ENCODE measurements at places on chromosomes 2 and 18. TPM values are rescaled to one million over a fixed set of nuclear protein-coding genes. Genes with fewer than 3 reads are reported as not detected.

DNA sequence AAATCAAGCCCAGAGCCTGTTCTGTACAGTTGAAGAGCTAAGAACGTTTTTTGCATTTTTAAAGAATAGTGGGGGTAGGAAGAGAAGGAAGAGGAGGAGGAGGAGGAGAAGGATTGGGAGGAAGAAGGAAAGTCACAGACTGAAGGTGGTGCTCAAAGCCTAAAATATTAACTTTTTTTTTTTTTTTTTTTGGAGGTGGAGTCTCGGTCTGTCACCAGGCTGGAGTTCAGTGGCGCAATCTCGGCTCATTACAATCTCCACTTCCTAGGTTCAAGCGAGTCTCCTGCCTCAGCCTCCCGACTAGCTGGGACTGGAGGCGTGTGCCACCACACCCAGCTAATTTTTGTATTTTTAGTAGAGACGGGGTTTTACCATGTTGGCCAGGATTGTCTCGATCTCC lies 18.3 kb upstream of the KLHL29 start:
- no peak for DNase-seq

- no peak for DNase-seq
Observed at GRCh38 chr2:62844311-62845090, 139.0 kb downstream of the EHBP1 start.

DNA sequence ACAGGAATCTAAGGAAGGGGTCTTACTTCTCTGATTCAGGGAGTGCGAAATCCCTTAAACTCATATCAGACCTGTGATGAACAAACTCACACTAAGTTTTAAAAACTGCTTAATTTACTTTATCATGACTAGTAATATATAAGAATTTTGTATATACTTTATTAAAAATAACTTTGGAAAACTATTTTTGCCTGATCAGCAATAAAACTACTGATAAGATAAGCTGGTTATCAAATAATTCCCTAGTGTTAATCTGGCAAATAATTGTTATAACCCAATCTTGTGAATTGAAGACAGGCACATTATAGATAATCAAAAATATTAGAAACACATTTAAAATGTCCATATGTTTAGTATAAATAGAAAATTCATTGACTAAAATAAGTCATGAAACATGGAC lies 23.7 kb upstream of the DSC3 start:
- DNase-seq = no peak

- DNase-seq = no peak
Observed at GRCh38 chr2:73704285-73704684, 32.9 kb downstream of the TPRKB start.

- DNase-seq = no peak
Observed at GRCh38 chr18:23341983-23342382, 111.1 kb upstream of the RIOK3 start.

- DNase-seq = no peak
Observed at GRCh38 chr2:105828558-105828957, 83.8 kb downstream of the NCK2 start.

- no peak for DNase-seq
Observed at GRCh38 chr2:102331311-102331980, 20.1 kb downstream of the IL1RL1 start.

- DNase-seq = no peak
Observed at GRCh38 chr18:57727952-57728807, 74.9 kb downstream of the ATP8B1 start.

GRCh38 chr18:47050468-47050867 lies 15.0 kb upstream of the ELOA2 start:
- DNase-seq = no peak

DNA sequence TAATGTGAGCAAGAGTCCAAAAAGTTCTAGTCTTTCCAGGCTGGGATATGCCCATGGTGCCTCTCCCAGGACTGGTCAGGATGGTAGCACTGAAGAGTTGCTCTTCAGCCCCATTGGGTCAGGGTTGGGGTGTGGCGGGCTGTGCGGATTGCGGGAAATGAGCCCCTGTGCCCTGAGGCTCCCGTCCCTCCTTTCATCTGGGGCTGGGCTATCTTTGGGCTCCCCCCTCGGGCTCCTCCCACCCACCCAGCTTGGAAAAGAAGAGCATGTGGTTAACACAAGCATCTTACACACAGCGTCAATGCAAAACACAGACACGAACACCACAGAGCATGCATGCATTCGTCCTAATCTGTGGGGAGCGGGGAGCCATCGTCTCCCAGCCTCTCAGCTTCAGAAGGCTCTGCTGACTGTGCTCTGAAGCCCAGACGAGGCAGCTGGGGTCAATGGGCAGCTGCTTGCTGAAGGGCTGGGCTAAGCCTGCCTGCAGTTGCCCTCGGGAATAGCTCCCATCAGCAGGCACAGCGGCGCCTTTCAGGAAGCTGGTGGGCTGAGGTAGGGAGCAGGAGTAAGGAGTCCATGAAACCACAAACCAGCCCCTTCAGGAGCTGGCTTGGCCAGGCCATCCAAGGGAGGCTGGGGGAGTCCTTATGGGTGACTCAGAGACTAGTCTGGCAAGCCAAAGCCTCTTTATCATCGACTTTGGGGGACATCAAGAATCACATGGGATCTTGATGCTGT lies 112.9 kb downstream of the CLIP4 start:
- DNase-seq = no peak

PAX8 gene
- total RNA-seq = 0.66 TPM

CASP10 gene
- total RNA-seq = 2.9 TPM

ARHGAP25 gene
- 3.4 TPM for total RNA-seq

CTAGE1 gene
- not detected for total RNA-seq

ST8SIA5 gene
- total RNA-seq = 2.8 TPM

FZD7 gene
- 153 TPM for total RNA-seq

Measured in WTC11 (cell line).